Right atrium auricular region (tissue), 2 donors: ENCODE measurements at places on chromosomes 11 and 22. TPM values are rescaled to one million over a fixed set of nuclear protein-coding genes. Genes with fewer than 3 reads are reported as not detected.

APOA1 gene
- 4.5 TPM for total RNA-seq

- no peak for DNase-seq
- H3K4me3 ChIP-seq, result no peak overlapping the region
- no peaks in the 10 kb centered on the region for H3K27me3 ChIP-seq
- H3K27ac ChIP-seq, result no peak overlapping the region
- H3K4me1 ChIP-seq, result no peaks in the 10 kb centered on the region
- no peaks in the 10 kb centered on the region for H3K36me3 ChIP-seq
Observed at GRCh38 chr11:124961972-124962609, 8.1 kb downstream of the CCDC15 start.

DNA sequence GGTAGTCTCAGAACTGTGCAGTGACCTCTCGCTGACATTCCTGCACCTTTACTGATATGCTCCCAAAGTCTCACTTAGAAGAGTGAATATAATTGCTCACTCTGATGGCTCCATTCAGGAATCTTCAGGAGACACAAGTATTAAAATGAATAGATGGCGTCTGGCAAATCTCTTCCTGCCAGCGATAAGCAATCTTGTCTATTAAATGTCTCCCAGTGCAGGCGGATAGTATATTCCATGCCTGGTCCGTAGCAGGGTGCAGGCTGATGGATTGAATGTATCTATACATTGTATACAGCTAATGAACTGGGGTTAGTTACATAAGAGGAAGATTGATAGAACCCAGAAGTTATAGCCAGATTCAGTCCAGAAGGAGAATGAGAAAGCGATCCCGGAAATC is 575.3 kb downstream of the NTM start:
- H3K4me1 ChIP-seq, result peaks cover 32% of the 10 kb centered on the region
- no peaks in the 10 kb centered on the region for H3K27me3 ChIP-seq
- DNase-seq, result no peak
- no peaks in the 10 kb centered on the region for H3K36me3 ChIP-seq

P4HA3 gene
- 0.75 TPM for total RNA-seq

GRCh38 chr22:39534092-39534506 is 1.6 kb upstream of the RPS19BP1 start:
- H3K4me3 ChIP-seq, result no peak overlapping the region
- peaks cover 7% of the 10 kb centered on the region for H3K36me3 ChIP-seq
- no peak for DNase-seq
- H3K4me1 ChIP-seq, result peaks cover 39% of the 10 kb centered on the region

LARGE2 gene
- not detected for total RNA-seq

ANO3 gene
- 0.16 TPM for total RNA-seq

DNA sequence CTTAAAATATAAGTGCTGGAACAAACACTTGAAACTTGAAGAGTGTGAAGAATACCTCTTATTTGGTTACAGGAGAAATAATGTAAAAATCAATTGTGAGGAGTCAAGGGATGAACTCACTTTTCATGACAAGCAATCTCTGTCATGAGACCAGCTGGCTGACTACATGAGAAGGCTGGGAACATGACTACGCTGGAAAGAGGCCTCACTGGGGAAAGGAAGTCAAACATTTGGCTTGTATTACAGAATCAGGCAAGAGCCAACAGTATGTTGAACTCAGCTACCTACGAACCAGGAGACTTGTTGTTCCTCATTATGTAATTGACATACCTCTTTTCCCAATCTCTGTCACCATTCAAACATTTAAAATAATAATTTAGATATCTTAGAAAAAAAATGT is 14.4 kb downstream of the DCDC1 start:
- H3K27me3 ChIP-seq, result no peaks in the 10 kb centered on the region
- no peaks in the 10 kb centered on the region for H3K36me3 ChIP-seq
- no peak overlapping the region for H3K4me3 ChIP-seq
- DNase-seq, result no peak
- H3K4me1 ChIP-seq, result no peaks in the 10 kb centered on the region

- no peak for DNase-seq
- no peak overlapping the region for H3K27ac ChIP-seq
- no peaks in the 10 kb centered on the region for H3K27me3 ChIP-seq
- H3K4me1 ChIP-seq, result no peaks in the 10 kb centered on the region
- H3K36me3 ChIP-seq, result no peaks in the 10 kb centered on the region
Observed at GRCh38 chr11:69992943-69993694, 85.0 kb upstream of the ANO1 start.
